GM06990 (cell line): ENCODE measurements at places on chromosomes 3 and 15.
A peak's percentile ranks its signal among the peaks of the same experiment; 100 is the strongest.

- DNase-seq = no peak
Measured at GRCh38 chr3:128278130-128278529, 124.8 kb downstream of the EEFSEC start.

- DNase-seq = no peak
Measured at GRCh38 chr3:197586181-197586580, 30.4 kb upstream of the BDH1 start.

DNA sequence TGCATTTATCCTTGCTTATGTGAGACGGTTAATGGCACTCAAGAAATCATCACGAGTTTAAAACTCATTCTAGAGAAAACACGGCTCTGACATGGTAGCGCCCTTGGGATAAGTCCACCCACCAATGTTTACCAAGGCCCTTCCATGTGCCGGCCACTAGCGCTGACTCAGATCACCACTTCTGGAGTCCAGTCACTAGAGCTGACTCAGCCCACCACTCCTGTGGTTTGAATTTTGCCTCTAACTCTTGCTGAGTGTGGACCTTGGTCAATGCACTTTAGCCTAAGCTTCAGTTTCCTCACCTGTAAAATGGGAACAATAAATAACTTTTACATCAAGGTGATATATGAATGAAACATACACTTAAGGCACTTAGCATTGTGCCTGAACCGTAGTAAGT lies 358.4 kb upstream of the PROK2 start:
- DNase-seq = no peak

DNA sequence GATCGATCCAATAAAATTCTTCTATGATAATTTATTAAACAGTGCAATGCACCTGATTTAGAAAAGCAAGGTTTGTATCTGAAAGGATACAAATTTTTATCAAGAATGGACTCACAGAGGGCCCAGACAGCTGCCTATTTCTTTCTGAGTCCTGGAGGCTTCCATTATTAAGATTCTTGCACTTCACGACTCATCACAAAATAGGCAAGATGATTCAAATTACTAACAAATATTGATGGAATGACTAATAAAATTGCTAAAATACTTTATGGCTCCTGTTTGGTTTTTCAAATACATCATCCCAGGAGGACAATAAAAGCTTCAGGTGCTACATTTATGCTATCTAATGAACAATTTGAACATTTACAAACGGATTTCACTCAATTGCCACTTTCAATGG lies 483.0 kb upstream of the AGTR1 start:
- DNase-seq = no peak

GRCh38 chr15:80495401-80495942 lies 91.3 kb downstream of the ARNT2 start:
- no peak for DNase-seq

GRCh38 chr15:66864871-66865281 lies 162.8 kb downstream of the SMAD6 start:
- DNase-seq = no peak

DNA sequence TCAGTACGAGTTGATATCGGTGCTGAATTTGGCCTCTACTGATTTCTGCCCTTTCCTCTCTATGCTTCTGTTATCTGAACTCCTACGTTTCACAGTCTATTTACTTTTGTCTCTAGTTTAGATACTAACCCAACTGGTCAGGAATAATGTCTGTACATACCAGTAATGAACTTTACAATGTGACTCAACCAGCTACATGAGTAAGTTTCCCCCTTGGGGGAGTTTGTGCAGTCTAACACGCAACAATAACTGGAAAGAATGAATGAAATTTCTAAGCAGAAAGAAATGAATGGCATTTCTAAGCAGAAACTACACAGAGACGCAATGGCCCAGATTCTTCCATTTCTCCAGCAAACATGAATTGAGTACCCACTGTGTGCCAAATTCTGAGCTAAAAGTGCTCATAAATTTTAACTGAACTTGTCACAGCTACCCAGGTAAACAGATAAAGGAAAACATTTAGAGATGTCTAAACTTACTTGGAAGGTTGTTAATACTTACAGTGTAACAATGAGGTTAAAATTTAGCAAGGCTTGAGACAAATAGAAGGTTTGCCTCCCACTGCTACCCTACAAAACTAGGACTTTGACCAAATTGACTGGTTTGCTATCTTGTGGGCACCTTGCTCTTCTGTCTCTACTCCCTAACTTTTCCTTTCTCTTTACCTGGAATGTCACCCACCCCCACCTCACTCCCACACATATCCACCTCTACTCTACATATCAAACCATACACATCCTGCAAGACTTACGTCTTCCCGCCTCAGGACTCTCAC lies 11.6 kb downstream of the UPK1B start:
- no peak for DNase-seq

GRCh38 chr3:74217467-74217866 lies 397.0 kb downstream of the CNTN3 start:
- DNase-seq = no peak

DNA sequence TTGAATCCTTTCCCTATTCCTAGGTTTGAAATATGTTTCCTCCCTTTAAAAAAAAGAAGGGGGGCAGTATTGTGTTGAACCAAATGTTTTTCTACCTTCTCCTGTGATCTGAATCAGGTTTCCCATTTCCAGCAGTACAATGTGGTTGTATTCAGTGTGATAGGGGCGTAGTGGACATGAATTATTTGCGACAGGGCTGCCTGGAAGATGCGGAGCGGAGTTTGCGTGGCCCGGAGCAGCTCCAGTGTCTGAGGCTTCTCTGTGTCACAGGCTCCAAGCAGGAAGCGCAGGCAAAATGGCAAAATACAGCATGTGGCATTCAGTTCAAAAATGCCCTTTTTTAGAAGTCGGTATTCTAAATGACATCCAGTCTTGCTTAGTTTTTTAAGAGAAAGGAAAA lies 154.4 kb downstream of the PGPEP1L start:
- DNase-seq = peak; percentile 83

GRCh38 chr3:54859184-54859583 lies 68.7 kb downstream of the LRTM1 start:
- no peak for DNase-seq

- DNase-seq = no peak
Measured at GRCh38 chr3:195807681-195808121, 4.0 kb downstream of the MUC4 start.

DNA sequence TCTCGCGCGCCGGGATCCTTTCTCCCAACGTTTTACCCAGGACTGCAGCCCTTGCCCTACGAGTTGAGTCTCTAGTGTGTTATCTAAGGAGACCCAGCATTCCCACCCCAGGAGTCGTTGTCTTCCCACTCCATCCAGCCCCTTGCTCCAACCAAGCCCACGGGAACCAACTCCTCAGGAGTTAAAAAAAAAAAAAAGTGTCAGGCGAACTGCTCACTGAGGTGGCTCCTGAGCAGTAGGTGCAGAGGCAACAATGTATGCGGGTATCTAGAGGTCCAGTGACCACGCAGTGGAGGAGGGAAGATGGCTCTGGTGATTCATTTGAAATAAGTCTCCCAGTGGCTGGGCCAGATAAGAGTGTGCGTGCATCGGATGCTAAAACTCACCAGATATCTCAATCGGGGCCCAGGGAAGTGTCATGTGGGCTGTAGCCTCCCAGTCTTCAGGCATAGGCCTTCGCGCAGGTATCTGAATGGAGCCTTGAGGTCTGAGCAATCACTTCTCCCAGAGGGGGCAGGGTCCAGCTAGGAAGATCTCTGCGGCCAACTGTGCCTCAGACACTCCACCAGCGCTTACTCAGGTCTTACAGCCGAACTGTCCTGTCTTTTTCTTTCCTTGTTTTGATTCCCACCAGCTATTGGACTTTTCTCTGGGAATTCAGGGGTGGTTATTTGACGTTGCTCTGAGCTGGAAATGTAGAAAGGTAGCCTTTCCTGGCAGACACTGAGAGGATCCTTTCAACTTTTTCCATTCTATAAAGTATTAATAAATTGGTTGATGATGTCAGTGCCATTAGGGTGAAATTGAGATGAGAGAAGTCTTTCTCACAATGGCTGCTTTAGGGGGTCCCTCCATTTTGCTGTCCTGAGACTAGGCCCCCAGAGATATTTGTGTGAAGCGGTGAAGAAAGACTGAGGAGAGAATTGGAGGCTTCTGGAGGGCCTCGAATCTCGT lies 21.0 kb downstream of the ZIC4 start:
- no peak for DNase-seq

DNA sequence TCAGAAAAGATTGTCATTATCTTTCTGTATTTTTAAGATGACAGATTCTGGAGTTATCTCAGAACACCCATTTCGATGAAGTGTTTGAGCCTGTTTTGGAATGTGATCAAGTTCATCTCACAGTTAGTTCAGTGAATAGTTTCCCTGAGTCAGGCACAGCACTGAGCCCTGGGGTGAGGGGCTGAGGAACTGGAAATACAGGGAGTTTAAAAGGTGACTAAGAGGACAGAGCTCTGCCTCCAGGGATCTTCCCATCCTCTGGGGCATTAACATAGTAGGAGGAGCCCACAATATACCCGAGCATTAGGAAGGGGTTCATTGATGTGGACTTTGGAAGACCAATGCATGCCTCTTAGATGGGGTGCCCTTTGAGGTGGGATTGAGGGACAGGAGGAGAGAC lies 355.1 kb downstream of the CLSTN2 start:
- DNase-seq = no peak

DNA sequence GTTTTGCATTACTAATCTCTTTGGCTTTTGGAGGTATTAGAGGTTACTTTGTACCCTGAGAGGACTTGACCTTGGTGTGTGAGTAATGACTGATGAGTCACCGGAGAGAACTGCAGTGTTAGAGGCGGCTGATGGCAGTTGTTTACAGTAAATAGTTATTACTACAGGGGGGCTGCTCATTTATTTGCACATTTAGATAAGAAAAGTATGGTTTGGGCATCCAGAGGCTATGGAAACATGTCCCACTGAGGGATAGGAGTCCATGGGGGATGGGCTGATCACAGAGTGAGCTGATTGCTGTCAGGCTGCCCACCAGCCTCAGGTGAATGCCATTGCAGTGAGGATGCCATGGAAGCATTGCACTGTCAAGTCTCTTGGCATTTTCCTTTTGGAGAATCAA lies 17.3 kb upstream of the STAC start:
- DNase-seq = no peak

DNA sequence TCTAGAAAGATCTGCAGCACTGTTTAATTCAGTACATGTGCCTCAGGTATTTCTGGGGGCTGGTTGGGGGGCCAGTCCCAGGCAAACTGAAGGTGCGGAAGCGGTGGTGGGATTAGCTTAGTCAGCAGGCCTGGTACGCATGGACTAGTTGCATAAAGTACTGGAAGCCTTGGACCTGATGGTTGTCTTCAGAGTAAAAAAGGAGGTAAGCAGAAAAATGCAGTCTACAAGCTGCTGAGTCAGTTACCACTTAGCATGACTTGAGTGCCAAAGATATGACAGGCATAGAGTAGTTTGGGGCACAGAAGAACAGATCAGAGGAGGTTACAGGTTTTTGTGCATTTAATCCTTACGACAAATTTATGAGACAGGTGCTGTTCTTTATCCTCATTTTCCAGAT lies 19.9 kb upstream of the GOLGA8J start:
- no peak for DNase-seq

GRCh38 chr15:51046799-51047449 lies 47.8 kb downstream of the TNFAIP8L3 start:
- DNase-seq = no peak

GRCh38 chr3:24763393-24763792 lies 268.7 kb upstream of the THRB start:
- DNase-seq = no peak

DNA sequence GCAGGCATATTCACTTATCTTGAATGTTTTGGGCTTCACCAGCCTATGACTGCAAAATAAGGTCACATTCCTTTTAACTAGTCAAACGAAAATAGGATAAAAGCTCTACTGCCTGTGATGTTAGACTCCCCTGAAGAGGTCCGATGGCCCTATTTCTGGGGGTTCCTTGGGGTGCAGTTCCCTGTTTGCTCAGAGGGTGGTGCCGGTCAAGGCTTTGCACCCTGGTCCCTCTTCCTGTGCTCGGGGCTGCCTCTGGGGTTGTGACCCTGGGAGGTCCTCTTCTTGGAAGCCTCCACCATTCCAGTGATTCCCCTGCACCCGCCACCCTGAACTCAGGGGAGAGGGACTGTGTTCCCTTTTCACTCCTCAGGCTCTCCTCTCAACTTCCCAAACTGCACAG lies 86.7 kb upstream of the ANKRD34C start:
- no peak for DNase-seq

GRCh38 chr3:61157414-61157813 lies 93.8 kb downstream of the FHIT start:
- peak; percentile 11 for DNase-seq

GRCh38 chr3:139136469-139137202 lies 91.9 kb upstream of the PRR23C start:
- no peak for DNase-seq

DNA sequence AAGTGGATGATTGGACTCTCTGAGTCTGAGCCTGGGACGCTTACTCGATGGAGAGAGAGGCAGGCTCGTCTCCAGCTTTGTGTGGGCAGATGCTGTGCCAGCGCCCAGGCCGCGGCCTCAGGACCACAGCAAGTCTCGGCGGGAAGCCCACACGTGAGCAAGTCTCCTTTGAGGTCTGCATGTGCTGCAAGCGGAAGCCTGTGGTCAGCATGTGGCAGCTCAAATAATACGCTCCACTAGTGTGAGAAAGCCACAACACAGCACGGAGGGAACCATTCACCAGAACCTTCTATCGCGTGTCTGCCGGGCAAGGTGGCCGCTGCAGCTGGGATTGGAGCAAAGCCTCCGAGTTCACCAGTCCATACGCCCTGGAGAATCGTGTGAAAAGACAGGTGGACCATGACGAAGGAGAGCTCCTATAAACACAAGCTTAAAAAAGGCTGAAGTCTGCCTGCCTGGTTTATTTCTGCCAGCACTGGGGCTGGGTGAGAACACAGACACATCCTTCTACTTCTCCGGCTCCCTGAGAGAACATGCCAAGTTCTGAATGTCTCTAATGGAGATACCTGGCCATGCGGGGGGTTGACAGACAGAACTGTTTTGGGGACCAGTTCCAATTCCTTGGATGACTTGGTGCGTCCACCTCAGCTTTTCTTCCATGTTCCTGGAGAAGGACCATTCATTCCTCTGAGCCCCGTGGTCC lies 82.0 kb upstream of the LRIG1 start:
- DNase-seq = peak; percentile 62

GRCh38 chr3:94159062-94159828 lies 96.4 kb downstream of the NSUN3 start:
- no peak for DNase-seq

DNA sequence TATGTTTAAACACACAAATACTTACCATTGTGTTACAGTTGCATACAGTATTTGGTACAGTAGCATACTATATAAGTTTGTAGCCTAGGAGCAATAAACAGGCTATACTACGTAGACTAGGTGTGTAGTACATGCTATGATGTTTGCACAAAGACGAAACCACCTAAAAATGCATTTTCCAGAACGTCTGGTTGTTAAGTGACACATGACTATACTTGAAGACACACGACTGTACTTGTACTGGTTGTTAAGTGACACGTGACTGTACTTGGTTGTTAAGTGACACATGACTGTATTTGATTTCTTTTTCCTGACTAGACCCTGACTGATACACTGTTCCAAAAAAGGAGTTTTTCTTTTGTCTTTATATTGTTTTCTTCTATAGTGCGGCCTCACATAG lies 34.1 kb downstream of the RAB8B start:
- DNase-seq = no peak

- no peak for DNase-seq
Measured at GRCh38 chr3:147383617-147384016, 22.7 kb downstream of the ZIC4 start.

GRCh38 chr3:161560008-161560637 lies 63.5 kb downstream of the OTOL1 start:
- DNase-seq = no peak

- no peak for DNase-seq
Measured at GRCh38 chr15:60661080-60661645, 182.2 kb upstream of the ICE2 start.

- DNase-seq = no peak
Measured at GRCh38 chr3:42190701-42191442, 75.1 kb downstream of the CCK start.

GRCh38 chr3:147756476-147756875 lies 347.3 kb downstream of the ZIC1 start:
- no peak for DNase-seq
